Suprapubic skin (tissue), 4 donors: ENCODE measurements at places on chromosomes 11 and 22.

GRCh38 chr11:94658386-94658785, 91.2 kb downstream of the PIWIL4 start:
- DNase-seq: no peak

GRCh38 chr11:59182457-59183151, 10.7 kb downstream of the DTX4 start:
- no peak for DNase-seq

GRCh38 chr11:129117595-129118350, 74.4 kb downstream of the ARHGAP32 start:
- DNase-seq: no peak

- DNase-seq: no peak
Observed at GRCh38 chr11:456533-456932, 6.5 kb downstream of the PTDSS2 start.

GRCh38 chr11:123235656-123236261, 40.7 kb upstream of the CLMP start:
- no peak for DNase-seq

DNA sequence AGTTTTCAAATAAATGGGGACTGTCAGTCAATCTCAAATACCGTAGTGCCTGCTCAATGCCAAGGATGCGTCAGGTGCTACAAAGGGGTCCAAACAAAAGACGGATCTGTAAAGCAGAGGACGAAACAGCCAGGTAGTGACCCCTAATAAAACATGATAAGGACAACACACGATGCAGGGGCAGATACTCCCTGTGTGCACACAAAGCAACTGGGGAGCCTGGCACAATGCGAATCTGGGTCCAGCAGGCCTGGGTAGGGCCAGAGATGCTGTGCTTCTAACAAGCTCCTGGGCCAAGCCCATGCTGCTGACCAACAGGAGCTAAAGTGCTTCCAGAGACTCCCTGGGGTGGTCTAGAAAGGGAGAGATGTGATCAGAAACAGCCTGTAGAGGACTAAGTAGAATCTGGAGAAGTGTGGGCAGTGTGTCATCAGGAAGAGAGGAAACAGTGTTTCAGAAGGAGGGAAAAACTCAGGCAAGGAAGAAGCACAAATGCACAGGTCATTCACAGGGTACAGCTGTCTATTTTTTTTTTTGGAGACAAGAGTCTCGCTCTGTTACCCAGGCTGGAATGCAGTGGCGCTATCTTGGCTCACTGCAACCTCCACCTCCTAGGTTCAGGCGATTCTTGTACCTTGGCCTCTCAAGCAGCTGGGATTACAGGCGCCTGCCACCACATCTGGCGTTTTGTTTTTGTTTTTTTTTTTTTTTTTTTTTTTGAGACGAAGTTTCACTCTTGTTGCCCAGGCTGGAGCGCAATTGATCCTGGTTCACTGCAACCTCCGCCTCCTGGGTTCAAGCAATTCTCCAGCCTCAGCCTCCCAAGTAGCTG, 74.5 kb downstream of the MICAL3 start:
- DNase-seq: peak; percentile 56

- DNase-seq: no peak
Observed at GRCh38 chr11:20080032-20080685, 80.1 kb downstream of the DBX1 start.

GRCh38 chr11:77346906-77347603, 45.6 kb upstream of the GDPD4 start:
- DNase-seq: no peak

- DNase-seq: no peak
Observed at GRCh38 chr22:40491990-40492631, 121.7 kb downstream of the SGSM3 start.

- DNase-seq: peak; percentile 31
Observed at GRCh38 chr22:49367041-49367697, 460.5 kb downstream of the BRD1 start.

DNA sequence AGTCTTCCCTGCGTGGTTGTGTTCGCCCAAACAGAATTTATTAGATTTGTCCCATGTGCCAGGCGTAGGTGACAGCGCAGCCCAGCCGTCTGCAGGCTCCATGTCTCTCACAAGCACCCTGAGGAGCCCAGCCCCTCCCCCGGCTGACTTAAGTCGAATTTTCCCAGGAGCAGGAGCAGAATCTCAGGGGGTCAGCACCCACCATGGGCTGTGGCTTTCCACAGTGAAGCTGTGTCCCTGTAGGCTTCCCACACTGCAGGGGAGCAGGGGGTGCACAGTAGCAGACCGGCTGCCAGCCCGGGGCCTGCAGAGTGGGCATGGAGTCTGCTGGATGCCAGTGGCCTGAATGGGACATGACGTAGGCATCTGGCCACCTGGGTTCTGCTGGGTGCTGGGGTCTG, 16.0 kb downstream of the PARVG start:
- DNase-seq: no peak
